Activated naive CD8-positive, alpha-beta T cell treated with anti-CD3 and anti-CD28 coated beads, Interleukin-2, amount 50 U/mL, for 24 hours (primary cell): ENCODE measurements at places on chromosomes 7 and 10.

GRCh38 chr7:16670021-16670420, 24.0 kb downstream of the BZW2 start:
- H3K27me3 ChIP-seq = no peaks in the 10 kb centered on the region
- H3K4me1 ChIP-seq = peaks cover 25% of the 10 kb centered on the region
- peaks cover 66% of the 10 kb centered on the region for H3K36me3 ChIP-seq
- H3K4me3 ChIP-seq = no peak overlapping the region
- DNase-seq = no peak

DNA sequence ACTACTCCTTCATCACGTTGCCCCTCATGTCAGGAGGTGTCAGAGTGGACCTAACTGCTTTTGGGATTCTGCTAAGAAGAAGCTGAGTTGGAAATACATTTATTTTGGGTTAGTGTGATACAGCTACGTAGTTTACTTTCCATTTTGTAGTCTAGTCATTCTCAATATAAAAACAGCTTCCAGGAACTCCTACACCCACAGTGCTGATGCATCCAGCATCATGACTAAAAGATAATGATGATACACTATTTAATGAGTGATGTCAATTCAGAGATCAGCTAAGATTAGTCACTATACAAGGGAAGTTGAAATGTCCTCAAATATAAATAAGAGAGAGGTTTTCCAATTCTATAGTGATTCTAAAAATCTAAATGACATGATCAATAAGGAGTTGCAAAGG, 264.2 kb upstream of the SLC26A5 start:
- no peaks in the 10 kb centered on the region for H3K4me1 ChIP-seq
- no peaks in the 10 kb centered on the region for H3K36me3 ChIP-seq
- no peaks in the 10 kb centered on the region for H3K27me3 ChIP-seq
- H3K4me3 ChIP-seq = no peak overlapping the region
- H3K27ac ChIP-seq = no peak overlapping the region

DNA sequence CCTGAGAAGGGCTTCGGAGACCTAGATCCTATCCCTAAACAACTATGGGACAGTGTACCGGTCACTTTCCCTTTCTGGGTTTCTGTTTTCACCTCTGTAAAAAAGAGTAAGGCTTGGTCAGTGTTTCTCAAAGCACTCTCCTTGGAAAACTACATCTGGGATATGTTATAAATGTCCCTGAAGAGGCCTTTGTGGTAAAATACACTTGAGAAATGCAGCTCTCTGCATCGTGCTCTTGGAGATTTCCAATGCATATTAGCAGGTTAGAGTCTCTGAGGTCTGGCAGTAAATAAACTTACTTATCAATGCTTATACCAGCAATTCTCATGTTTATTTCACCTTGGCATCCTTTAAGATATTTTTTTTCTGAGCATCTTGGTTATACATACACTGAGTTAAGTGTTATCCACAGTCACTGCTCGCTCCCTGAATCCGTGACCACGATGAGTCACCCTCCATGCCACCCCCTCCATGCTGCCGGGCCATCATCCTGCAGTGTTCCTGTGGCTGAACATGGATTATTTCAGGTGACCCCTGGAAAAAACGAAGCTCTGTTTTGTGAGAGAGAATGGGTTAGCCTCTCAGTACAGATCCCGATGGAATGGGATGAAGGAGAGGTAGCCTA, 3.3 kb upstream of the TBXAS1 start:
- no peak for DNase-seq
- H3K36me3 ChIP-seq = no peaks in the 10 kb centered on the region
- H3K27ac ChIP-seq = no peak overlapping the region
- peaks cover 20% of the 10 kb centered on the region for H3K4me1 ChIP-seq
- H3K27me3 ChIP-seq = peaks cover 4% of the 10 kb centered on the region

GRCh38 chr7:113521468-113521867, 397.3 kb downstream of the PPP1R3A start:
- no peaks in the 10 kb centered on the region for H3K36me3 ChIP-seq
- H3K4me1 ChIP-seq = no peaks in the 10 kb centered on the region
- no peak overlapping the region for H3K27ac ChIP-seq
- no peak overlapping the region for H3K4me3 ChIP-seq

DNA sequence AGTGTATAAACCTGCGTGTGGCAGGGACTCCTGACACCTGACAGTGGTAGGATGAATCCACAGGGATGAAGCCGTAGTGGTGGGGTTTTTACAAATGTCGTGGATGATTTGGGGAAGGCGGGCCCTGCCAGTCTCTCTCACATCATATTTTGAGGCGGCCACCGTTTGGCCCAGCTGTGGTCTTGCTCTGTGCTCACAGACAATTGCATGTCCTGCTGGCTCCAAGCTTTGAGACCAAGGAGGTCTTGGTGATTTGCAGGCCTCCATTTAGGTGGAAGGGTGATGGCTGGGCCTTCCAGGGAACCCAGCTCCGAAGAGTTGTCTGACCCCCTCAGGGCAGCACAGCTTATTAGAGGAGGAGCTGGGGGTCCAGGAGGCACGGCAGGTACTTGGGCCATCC, 151.1 kb upstream of the SHH start:
- H3K36me3 ChIP-seq = no peaks in the 10 kb centered on the region
- DNase-seq = no peak
- H3K27ac ChIP-seq = no peak overlapping the region
- H3K27me3 ChIP-seq = peaks cover 8% of the 10 kb centered on the region
- H3K4me1 ChIP-seq = peaks cover 33% of the 10 kb centered on the region

GRCh38 chr10:116143673-116144222, 129.3 kb downstream of the GFRA1 start:
- H3K4me3 ChIP-seq = no peak overlapping the region
- no peaks in the 10 kb centered on the region for H3K36me3 ChIP-seq
- DNase-seq = no peak
- peaks cover 11% of the 10 kb centered on the region for H3K4me1 ChIP-seq

DNA sequence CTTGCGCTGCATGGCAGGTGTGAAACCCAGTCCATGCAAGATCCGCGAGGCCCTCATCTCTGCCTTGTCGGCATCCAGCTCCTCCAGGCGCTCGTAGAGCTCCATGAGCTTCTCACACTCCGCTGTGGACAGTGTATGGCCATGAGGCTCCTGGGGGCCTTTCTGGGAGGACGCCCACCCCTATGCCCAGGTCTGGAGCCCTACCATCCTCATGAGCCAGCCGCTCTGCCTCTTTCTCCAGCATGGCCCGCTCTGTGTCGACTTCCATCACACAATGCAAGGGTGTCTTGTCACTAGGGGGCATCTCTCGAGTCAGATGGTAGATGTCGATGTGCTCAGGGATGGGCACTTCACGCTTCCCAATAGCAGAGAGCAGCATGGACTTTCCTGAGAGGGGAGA, 3.3 kb downstream of the ABCF2 start:
- H3K4me1 ChIP-seq = peaks cover 32% of the 10 kb centered on the region
- no peak overlapping the region for H3K27ac ChIP-seq
- H3K27me3 ChIP-seq = no peaks in the 10 kb centered on the region
- DNase-seq = no peak
- H3K36me3 ChIP-seq = peaks cover 57% of the 10 kb centered on the region

- no peaks in the 10 kb centered on the region for H3K27me3 ChIP-seq
Measured at GRCh38 chr7:119688831-119689230, 584.1 kb upstream of the KCND2 start.

DNA sequence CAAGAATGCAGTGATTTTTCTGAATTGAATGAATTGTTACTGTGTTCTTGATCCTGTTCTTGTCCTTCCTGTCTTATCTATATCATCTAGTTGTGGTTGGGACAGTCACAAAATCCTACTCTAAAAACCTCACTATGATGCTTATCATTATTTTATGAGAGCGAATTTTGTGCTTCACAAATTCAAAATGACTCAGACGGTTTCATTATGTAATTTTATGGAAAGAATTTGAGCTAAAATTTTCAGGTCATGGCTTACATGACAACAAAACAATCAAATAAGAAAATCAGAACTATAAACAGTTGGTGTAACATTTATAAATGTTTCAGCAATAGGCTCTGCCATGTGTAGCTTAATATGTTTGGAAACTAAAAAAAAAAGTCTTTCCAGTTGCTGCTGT, 6.9 kb downstream of the PRKAR2B start:
- peak overlapping the region; percentile 2 for H3K27ac ChIP-seq
- peaks cover 31% of the 10 kb centered on the region for H3K27me3 ChIP-seq
- no peak for DNase-seq
- H3K4me3 ChIP-seq = no peak overlapping the region

DNA sequence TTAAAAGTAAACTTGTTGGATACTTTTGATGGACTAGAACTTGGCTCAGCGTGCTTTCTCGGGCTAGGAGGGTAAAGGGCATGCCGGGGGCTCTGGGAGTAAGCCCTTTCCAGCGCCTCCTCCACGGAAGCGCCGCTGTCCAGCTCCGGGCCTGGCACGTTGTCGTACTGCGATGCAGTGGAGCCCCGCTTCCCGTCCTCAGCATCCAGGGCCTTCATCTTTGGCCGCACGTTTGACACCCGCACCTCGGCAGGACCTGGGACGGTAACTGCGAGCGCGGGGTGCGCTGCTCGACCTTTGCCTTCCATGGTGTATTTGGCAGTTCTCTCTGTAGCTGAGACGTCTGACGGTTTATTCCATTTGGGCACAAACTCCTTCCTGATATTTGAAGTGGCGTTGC, 148.3 kb downstream of the USP6NL start:
- no peak for DNase-seq
- H3K4me3 ChIP-seq = no peak overlapping the region
- H3K27me3 ChIP-seq = no peaks in the 10 kb centered on the region
- H3K36me3 ChIP-seq = peaks cover 5% of the 10 kb centered on the region
- no peaks in the 10 kb centered on the region for H3K4me1 ChIP-seq

DNA sequence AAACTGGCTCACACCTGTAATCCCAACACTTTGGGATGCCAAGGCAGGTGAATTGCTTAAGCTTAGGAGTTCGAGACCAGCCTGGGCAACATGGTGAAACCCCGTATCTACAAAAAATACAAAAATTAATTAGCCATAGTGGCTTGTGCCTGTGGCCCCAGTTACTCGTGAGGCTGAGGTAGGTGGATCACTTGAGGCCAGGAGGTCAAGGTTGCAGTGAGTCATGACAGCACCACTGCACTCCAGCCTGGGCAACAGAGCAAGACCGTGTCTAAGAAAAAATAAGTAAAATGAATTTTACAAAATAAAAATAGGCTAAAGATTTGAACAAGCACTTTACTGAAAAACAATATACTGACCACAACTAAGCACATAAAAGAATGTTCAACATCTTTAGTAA, 9.8 kb upstream of the ORC5 start:
- no peaks in the 10 kb centered on the region for H3K4me1 ChIP-seq
- H3K4me3 ChIP-seq = no peak overlapping the region
- H3K36me3 ChIP-seq = peaks cover 2% of the 10 kb centered on the region
- peaks cover 18% of the 10 kb centered on the region for H3K27me3 ChIP-seq
- H3K27ac ChIP-seq = no peak overlapping the region

GRCh38 chr10:23834091-23834490, 374.8 kb upstream of the KIAA1217 start:
- H3K27ac ChIP-seq = no peak overlapping the region
- no peaks in the 10 kb centered on the region for H3K4me1 ChIP-seq
- H3K27me3 ChIP-seq = peaks cover 2% of the 10 kb centered on the region
- no peak for DNase-seq
- no peaks in the 10 kb centered on the region for H3K36me3 ChIP-seq
- no peak overlapping the region for H3K4me3 ChIP-seq

- H3K27me3 ChIP-seq = peaks cover 11% of the 10 kb centered on the region
- no peaks in the 10 kb centered on the region for H3K36me3 ChIP-seq
- H3K27ac ChIP-seq = no peak overlapping the region
- no peak for DNase-seq
- no peaks in the 10 kb centered on the region for H3K4me1 ChIP-seq
Measured at GRCh38 chr7:24356718-24357386, 72.9 kb downstream of the NPY start.

- H3K4me1 ChIP-seq = no peaks in the 10 kb centered on the region
- H3K4me3 ChIP-seq = no peak overlapping the region
- peaks cover 7% of the 10 kb centered on the region for H3K27me3 ChIP-seq
- H3K36me3 ChIP-seq = no peaks in the 10 kb centered on the region
Measured at GRCh38 chr10:71432101-71432905, 35.6 kb downstream of the CDH23 start.

DNA sequence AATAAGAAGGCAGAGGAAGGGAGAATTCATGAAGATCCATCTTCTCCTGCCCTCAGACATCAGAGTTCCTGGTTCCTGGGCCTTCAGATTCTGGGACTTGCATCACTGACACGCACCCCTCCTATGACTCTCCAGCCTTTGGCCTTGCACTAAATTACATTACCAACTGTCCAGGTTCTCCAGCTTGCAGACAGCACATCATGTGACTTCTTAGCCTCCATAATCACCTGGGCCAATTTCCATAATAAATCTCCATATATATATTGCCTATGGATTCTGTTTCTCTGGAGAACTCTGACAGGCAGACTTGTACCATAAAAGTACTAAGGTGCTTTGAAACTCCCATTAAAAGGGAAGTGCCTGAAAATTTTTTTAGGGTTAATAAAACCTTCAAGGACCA, 23.2 kb downstream of the RSU1 start:
- H3K27me3 ChIP-seq = no peaks in the 10 kb centered on the region
- no peak overlapping the region for H3K4me3 ChIP-seq
